ENCODE measurements at places on chromosomes 2 and 18. TPM values are rescaled to one million over a fixed set of nuclear protein-coding genes. Genes with fewer than 3 reads are reported as not detected.

DNA sequence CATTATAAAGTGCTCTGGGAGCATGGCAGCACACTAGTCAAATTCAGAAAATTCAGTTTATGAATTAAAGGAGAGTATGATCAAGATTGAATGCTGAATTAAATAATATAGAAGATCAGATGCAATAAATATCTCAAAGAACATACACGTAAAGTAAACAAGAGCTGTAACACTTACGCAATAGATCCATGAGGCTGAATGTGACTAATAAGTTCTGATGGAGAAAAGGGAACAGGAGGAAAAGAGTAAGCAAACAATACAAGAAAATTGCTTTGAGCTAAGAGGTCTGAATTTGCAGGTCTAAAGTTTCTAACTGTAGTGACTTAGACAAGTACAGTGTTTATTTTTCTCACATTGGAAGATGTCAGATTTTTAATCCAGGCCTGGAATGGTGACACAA is 646.7 kb upstream of the ZNF804A start:
- no peak for DNase-seq

- no peak for DNase-seq
Observed at GRCh38 chr2:79952616-79953015, 351.9 kb downstream of the LRRTM1 start.

DNA sequence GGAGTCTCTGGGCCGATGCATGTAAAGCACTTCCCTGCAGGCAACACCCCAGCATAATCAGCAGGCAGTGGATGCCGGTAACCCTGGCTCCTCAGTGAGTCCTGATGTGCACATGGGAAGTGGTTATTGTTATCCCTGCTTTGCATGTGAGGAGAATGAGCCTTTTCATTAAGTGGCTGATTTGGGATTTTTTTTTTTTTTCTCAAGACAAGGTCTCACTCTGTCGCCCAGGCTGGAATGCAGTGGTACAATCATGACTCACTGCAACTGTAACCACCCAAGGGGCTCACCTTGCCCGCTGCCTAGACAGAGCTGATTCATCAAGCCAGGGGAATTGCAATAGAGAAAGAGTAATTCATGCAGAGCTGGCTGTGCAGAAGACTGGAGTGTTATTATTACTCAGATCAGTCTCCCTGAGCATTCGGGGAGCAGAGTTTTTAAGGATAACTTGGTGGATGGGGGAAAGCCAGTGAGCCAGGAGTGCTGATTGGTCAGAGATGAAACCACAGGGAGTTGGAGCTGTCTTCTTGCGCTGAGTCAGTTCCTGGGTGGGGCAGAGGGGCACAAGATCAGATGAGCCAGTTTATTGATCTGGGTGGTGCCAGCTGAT is 95.4 kb downstream of the SOCS6 start:
- DNase-seq = no peak

DNA sequence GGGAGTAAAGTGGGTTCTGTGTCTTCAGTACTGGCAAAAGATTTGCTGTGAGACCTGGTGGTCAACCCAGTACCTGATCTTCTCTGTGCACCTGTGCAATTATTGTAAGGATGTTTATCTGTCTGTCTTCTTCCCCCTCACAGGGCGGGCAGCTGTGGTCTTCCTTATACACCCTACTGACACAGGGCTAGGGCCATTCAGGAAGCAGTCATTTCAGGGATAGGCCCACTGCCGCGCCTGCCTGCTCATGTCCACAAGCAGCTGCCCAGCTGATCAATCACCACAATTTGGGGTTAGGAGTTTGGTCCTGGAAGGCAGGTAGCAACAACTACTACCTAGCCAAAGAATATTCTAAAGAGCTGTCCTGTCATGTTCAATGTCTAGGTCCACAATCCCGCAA is 1.2 kb upstream of the CNNM4 start:
- DNase-seq = no peak

DNA sequence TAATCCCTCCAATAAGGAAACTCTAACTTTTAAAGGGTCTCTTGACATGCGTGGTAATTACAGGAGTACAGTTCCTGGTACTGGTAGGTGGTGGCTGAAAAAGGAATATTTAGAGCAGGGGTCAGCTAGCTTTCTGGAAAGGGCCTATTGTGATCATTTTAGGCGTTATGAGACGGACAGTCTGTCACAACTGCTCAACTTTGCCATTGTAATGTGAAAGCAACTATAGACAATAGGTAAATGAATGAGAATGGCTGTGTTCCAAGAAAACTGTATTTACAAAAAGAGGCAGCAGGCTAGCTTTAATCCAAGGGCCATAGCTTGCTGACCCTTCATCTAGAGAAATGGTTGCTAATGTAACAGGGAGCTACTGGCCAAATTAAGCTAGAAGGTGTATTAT is 177.7 kb upstream of the LRRTM1 start:
- no peak for DNase-seq

- DNase-seq = no peak
Observed at GRCh38 chr18:35827903-35828275, 144.6 kb upstream of the RMP24 start.

DNA sequence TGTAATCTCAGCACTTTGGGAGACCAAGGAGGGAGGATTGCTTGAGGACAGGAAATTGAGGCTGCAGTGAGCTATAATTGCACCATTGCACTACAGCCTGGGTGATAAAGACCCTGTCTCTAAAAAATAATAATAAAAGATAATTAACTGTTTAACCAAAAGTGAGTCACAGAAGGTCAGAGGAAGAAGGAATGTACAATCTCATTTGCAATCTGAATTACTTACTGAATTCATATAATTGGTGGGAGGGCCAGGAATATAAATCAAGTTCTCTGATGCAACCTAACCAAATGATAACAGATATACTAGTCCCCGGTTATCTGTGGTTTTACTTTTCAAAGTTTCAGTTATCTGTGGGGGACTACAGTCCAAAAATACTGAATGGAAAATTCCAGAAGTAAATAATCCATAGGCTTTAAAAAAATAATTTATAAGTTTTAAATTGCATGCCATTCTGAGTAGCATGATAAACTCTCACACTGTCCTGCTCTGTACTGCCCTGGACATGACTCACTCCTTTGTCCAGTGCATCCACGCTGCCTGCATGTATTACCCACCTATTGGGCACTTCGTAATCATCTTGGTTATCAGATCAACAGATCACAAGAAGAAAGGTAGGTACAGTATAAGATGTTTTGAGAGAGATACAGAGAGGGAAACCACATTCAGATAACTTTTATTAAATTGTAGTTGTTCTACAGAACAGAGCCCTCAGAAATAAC is 12.8 kb upstream of the MATN3 start:
- no peak for DNase-seq

- DNase-seq = no peak
Observed at GRCh38 chr2:21781962-21782361, 658.2 kb downstream of the TDRD15 start.

DNA sequence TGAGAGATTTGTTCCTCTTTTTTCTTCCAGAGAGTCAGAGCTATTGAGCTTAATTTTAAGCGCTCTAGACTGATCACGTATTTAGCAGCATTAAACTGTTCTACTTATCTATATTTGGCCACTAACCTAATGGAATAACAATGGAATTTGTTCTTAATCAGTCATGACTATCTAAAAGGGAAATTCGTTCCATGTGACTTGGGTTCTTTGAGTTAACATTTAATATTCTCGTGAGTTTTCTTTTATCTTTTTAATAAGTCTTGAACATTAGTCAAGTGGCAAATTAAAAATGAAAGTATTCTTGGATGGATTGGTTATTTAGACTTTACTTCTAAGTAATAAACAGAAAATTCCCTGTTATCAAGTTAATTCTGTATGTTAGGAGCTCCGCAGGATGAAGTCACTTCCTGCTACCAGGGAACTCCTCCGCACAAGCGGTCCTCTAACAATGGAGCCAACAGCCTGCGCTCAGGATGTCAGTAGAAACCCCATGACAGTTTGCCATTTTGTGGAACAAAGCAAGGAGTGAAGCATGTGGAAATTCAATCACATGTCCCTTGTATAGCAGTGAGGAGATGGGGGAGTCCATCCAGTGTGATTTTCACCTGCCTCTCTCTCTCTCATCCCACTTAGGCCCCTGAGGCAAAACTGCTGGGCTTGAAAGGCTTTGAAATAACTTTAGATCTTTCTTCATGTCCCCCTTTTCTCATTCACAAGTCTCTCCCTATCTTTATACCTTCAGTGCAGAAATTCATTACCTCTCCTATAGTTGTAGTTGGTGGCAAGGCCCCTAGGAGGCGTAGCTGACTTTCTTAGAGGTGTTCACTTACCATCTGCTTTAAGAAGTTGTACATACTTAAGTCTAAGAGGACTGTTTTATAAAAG is 138.1 kb downstream of the WDR7 start:
- no peak for DNase-seq

GRCh38 chr2:120174963-120175581 is 48.1 kb downstream of the TMEM185B start:
- no peak for DNase-seq

- DNase-seq = no peak
Observed at GRCh38 chr18:50460062-50460461, 85.2 kb downstream of the SKA1 start.

- DNase-seq = no peak
Observed at GRCh38 chr2:112627060-112628040, 18.4 kb upstream of the SLC20A1 start.

- DNase-seq = peak; percentile 81
Observed at GRCh38 chr18:55588111-55588869, at the start of gene TCF4. TSS of gene TCF4 (minus strand) at chr18:55588192. CDS start at chr18:55587116, 1,076 bp downstream.

- DNase-seq = no peak
Observed at GRCh38 chr18:27808683-27809082, 368.2 kb downstream of the CDH2 start.

- no peak for DNase-seq
Observed at GRCh38 chr2:29803537-29803936, 117.8 kb downstream of the ALK start.

DNA sequence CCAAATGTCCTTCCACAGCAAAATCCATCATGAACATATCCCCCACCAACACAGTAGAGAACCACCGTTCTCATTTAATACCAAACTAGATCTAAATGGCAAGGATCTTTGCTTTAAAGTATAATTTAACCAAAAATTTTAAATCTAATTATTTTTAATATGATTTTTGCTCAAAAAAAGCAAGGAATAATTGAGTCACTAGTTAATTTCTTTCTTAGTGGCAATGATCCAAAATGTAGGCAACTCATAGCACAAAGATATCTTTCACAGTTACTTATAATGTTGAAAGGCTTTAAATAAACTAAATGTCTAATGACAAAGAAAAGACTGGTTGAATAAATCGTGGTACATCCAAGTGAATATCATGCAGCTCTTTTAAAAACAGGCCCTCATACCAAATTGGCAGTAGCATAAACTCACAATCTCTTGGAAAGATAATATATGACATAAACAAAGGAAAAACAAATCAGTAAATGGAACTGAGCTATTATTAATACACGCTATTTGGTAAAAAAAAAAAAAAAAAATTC is 20.3 kb downstream of the PTPN2 start:
- no peak for DNase-seq

DNA sequence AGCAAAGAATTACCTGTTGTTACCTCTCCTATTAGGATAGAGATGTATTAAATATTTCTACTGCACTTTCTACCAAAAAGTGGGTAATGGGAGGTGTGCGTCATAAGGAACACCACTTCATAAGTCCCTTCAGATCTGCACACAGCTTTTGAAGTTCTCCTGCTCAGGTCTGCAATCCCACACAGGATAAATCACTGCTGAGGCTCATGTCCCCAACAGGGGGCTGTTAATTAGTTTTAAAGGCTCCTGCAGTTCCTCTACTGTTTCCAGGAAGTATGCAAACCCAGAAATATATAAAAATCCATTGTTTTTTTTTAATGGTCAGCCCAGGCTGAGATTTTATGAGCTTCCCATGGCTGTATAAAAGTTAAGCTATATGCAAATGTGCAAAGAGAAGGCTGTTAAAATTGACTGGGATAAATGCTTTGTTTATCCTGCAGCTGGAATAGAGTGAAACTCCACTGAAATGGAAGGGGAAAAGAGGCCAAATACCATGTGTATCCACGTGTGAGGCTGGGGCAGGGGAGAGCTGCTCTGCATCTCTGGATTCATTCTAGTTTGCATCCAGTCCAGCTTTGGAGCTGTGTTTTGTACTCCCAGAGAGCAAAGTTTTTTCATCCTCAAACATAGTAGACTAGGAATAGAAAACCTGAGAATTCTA is 903.7 kb downstream of the TDRD15 start:
- DNase-seq = no peak

GRCh38 chr2:177332026-177332991 is 60.3 kb upstream of the AGPS start:
- no peak for DNase-seq

DNA sequence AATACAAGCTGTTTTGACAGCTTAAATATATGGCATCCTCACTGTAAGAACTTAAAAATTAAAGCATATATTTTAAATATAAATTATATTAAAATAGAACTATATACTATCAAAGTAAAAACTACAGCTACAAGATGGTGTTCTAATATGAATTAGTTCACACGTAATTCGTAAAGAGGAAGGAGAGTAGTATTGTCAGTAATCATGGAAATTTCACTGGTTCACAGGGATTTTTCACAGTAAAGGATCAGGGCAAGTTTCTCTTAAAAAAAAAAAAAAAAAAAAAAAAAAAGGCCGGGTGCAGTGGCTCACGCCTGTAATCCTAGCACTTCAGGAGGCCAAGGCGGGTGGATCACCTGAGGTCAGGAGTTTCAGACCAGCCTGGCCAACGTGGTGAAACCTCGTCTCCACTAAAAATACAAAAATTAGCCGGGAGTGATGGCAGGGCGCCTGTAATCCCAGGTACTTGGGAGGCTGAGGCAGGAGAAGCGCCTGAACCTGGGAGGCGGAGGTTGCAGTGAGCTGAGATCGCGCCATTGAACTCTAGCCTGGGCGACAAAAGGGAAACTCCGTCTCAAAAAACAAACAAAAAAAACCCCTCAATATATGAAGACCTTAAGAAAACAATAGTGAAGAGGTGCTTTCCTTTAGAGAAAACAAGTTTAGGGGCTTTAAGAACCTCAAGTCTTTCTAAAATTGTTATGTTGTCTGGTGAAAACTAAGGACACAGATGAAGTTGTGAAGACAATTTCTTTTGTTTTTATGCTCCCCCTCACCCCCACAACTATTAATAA is 32.5 kb downstream of the PNO1 start:
- DNase-seq = no peak

DNA sequence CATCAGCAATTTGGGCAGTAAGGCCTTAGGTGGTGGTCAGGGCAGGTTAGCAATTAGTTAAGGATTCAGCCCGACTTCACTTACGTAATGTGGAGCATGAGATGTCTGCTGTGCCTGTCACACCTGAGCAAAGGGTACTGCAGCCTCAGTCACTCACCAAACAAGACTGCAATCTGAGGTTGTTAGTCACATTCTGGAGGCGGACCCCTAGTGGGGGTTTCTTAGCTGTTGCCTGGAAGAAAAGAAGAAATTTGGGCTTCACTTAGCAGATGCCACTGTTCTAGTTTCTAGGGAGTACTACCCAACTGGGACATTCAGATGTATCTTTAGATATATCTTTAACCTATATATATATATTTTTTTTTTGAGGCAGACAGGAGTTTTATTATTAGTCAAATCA is 529.9 kb downstream of the SLC4A3 start:
- DNase-seq = no peak

Gene COL5A2
- 10.5 TPM for total RNA-seq

Gene SIX2
- 0.65 TPM for total RNA-seq

Gene RAB3GAP1
- total RNA-seq = 50.1 TPM

Gene OLA1
- 75.5 TPM for total RNA-seq

Gene DRC1
- total RNA-seq = 0.30 TPM

Gene IL18R1
- 1.0 TPM for total RNA-seq

Gene FSIP2
- 0.11 TPM for total RNA-seq

Gene CPO
- total RNA-seq = 0.73 TPM

Gene VWA3B
- 0.38 TPM for total RNA-seq

Gene RALBP1
- 48.7 TPM for total RNA-seq

Gene GATA6
- 56.3 TPM for total RNA-seq
